ENCODE measurements at places on chromosomes 12 and 14.

DNA sequence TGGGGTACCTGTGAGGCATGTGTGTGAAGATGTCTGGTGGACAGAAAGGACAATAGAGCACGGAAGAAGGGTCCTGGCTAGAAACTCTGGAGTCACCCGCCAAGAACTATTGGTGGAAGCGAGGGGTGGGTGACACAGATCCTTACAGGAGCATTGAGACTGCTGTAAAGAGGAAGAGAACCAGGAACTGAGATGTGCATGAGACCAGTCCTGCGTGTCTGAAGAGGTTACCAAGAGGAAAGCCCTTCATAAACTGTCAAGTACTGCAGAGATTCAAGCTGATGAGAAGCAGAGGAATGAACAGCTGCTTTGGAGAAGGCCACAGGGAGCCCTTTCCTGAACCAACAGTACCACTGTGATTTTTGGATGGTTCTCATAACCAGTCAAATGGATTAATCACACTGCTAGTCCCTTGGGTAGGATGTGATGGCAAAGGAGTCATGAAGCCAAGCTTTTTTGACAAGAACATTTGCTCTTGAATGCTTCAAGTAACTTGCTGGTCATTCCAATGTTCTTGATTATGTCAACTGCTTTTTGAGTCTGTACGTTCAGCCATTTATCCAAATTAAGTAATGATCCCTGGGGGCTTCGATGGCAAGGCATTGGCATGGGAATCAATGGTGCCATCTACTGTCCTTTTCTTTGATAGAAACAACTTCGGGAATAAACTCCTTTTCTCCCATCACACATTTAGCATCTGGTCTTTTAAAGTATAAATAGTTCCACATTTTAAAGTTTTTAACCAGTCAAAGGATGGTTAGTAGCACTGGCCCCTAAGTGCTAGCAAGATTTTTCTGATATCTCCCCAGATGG, 42.9 kb downstream of the GPR135 start:
- no peak for DNase-seq

GRCh38 chr12:120358412-120359100, 10.4 kb downstream of the MSI1 start:
- no peak for DNase-seq

DNA sequence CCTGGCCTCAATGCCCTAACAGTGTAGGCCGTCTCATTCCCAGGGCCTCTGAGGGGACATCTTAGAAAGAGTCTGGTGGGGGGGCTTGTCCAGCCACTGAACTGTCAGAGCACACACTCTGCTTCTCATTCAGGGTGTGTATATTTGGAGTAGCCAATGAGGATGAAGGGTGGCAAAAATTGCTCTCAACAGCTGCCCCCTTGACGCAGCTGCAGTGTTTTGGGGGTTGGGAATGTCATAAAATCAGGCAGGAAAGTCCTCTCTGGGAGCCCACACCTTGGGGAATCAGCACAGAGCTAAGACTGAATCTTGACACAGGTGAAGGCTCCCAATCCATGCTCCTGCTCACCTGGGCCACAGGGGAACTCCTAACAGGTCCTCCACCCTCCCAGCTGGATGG, 1.5 kb downstream of the RASAL1 start:
- no peak for DNase-seq

- no peak for DNase-seq
Observed at GRCh38 chr12:48119834-48120195, 651 bp downstream of the PFKM start.

DNA sequence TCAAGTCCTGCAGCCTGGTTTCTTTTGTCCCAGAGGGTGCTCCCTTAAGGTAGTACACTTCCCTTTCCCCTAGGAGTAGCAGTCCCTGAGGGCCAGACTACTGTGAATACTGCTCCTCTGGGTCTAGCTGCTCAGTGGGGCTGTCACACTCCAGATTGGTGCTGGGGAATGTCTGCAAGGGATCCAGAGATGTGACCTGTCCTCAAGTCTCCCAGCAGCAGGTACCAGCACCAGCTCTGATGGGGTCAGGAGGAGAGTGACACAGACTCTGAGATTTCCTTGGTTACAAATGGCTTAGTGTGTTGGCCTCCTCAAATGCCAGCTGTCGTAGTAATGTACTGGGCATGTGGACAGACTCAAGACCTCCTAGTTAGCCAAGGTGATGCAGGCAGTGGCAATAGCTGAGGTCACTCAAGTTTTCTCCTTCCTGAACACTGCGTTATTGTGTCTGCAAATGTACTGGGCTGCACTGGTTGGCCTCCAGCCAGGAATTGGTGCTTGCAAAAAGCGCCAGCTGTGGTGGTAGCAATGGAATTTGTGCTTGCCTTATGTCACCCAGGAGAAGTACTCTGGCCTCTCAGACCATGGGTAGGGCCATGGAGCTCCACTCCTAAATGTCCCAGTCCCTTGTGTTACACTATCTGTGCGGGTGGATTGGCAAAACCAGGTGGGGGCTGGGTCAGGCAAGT, 36.4 kb upstream of the AEBP2 start:
- DNase-seq, result peak; percentile 13

Measured in substantia nigra (tissue), 51 donors.